ENCODE measurements at places on chromosomes 3 and 15.

GRCh38 chr3:171776411-171776810 lies 33.9 kb downstream of the PLD1 start:
- no peak for DNase-seq

- DNase-seq: no peak
Measured at GRCh38 chr3:188326111-188326510, 172.2 kb downstream of the LPP start.

DNA sequence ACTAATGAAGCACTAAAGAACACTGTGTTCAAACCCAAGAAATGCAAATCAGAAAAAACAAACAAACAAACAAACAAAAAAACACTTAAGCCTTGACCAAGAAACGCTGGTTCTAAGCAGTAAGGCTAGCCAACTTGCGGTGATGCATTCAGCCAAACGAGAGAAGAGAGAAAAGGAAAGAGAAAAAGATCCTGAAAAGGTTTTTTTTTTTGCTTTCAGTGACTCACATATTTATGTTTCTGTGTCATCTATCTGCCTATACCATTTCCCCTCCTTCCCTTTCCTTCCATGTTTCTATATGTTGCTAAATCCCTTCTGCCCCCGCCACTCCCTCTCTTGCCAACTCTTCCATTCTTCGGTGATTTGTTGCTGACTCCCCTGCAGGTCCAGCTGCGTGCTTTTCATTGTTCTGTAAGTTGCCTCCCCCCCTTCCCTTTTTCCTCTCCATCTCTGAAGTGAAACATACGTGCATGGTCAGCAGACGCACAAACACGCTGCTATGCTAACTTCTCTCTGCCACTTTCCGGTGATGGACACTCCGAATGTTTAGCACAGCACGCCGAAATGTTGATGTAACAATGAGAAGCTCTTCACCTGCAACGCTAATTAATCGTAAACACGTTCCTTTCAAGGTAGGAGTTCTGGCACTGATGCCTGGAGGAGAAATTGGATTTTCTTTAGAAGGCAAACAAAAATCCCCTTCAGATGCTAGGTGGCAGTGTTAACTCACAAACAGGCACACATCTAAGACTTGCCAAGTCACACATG lies 154.4 kb downstream of the TUSC7 start:
- DNase-seq: no peak

- peak; percentile 21 for DNase-seq
Measured at GRCh38 chr15:25437777-25438600, 835 bp downstream of the UBE3A start.

DNA sequence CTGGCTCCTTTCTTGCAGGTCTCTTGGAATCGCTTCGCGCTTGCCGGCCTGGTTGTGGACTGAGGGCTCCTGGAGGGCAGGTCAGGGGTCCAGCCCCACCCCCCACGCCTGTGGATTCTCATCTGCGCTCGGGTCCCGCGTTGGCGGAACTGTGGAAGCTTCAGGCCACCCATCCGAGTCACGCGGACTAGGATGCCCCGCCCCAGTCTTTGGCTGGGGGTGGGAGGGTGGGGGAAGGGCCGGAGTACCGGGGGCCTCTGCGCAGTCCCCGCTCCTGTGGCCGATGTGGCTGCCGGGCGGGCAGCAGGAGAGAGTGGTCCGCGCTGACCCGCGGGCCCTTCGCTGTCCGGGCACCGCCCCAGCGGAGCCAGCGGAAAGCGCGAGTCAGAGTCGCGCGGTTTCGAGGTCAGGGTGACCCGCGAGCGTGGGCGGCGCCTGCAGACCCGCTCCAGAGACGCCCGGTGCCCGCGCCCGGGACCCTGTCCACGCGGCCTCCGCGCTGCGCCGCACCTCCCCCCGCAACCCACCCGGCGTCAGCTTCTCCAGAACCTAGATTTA lies 114.2 kb downstream of the KLF13 start:
- DNase-seq: no peak

GRCh38 chr3:89405176-89405575 lies 297.8 kb downstream of the EPHA3 start:
- no peak for DNase-seq

DNA sequence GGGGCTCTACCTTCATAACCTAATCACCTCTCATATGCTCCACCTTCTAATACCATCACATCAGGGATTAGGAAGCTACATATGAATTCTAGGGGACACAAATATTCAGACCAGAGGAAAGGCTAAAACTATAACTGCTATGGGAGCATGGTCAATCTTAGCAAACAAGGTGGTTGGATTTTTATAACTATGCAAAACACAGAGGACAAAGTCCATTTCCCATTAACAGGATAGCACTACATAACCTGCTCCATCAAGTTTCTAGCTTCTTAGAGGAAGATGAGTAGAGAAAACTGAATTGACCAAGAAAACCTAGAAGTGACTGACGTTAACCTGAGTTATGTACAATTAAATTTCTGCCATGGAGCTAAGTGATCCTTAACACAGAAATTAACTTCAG lies 398.6 kb downstream of the TBL1XR1 start:
- DNase-seq: no peak

GRCh38 chr3:4823986-4824925 lies 155.0 kb upstream of the BHLHE40 start:
- DNase-seq: no peak

DNA sequence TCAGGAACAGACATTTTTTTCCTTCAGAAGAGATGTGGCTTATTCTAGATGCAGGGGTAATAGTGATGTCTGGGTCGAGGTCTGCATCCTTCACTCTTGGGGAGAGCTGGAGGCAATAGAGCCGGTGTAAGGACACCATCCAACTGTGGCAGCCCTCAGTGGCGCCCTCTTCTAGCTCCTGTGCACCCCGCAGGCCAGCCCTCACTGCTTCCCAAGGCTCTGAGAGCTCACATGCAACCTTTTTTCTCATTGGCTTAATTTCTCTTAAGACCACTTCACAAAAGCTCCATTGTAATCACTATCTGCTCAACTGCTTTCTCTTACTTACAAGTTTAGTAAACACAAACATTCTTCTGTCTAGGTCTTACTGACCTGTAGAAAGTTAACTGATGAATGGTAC lies 3.9 kb upstream of the VPS8 start:
- no peak for DNase-seq

DNA sequence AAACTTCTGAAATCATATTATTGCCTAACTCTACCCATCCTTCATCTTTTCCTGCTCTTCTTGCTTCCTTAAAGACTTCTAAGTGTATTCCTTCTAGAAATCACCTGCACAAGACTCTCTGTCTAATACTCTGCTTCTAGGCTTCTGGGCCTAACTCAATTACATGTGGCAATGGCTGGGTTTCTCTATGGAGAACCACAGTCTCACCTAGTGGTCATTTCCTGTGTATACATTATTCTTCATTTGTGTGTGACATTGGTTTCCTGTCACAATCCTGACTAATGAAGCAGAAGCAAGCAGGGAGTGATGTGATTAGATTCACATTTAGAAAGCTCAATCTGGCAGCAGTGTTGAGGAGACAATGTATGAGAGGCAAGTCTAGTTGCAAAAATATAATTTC lies 16.9 kb upstream of the CLDN1 start:
- DNase-seq: no peak

DNA sequence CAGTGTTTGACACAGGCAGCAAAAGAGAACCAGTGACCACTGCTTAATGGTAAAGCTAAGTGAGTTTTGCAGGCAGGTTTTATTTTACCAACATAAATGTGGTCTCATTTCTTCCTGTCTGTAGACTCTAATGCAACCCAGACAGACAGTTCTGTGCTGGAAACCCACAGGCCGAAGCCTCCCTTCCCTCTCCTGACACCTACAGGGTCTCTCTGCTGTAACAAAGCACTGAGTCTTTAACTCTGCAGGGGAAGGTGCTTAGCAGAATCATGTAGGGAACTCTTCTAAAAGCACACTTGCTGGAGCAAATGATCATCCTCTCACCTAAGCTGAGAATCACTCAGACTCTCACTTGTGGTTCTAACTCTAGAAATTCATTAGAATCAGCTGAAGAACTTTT lies 200.3 kb downstream of the KBTBD8 start:
- DNase-seq: no peak

- no peak for DNase-seq
Measured at GRCh38 chr3:15723624-15723884, 74.2 kb downstream of the ANKRD28 start.

GRCh38 chr15:96285305-96285704 lies 45.2 kb upstream of the NR2F2 start:
- no peak for DNase-seq

GRCh38 chr15:100158356-100158755 lies 183.4 kb downstream of the ADAMTS17 start:
- no peak for DNase-seq

DNA sequence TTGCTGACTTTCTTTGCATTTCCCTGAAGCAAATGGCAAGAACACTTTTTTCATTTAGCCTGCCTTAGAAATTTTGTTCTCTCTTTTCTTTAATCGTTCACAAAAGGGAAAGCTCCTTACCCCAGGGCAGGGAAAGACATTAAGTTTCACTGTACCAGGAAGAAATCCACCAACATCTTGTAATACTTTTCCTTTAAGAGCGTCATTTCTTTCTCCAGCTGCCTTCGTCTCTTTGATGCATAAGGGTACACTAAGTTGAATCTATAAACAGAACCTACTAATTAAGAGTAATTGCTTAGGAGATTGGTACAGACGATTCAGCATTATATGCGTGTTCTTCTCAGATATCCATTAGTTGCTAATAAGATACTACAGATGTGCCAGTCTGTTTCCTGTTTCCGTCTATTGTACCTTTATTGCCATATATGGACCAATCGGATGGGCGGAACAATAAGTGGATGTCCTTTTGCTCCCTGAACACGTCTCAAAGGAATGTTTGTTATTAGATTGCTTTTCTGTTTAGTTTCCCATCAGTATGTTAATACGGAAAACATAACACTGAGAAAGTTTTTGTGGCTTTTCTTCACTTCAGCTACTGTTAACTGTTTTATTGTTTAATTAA lies 276.7 kb upstream of the RARB start:
- no peak for DNase-seq

GRCh38 chr3:76365275-76365674 lies 579.9 kb upstream of the ZNF717 start:
- DNase-seq: no peak

DNA sequence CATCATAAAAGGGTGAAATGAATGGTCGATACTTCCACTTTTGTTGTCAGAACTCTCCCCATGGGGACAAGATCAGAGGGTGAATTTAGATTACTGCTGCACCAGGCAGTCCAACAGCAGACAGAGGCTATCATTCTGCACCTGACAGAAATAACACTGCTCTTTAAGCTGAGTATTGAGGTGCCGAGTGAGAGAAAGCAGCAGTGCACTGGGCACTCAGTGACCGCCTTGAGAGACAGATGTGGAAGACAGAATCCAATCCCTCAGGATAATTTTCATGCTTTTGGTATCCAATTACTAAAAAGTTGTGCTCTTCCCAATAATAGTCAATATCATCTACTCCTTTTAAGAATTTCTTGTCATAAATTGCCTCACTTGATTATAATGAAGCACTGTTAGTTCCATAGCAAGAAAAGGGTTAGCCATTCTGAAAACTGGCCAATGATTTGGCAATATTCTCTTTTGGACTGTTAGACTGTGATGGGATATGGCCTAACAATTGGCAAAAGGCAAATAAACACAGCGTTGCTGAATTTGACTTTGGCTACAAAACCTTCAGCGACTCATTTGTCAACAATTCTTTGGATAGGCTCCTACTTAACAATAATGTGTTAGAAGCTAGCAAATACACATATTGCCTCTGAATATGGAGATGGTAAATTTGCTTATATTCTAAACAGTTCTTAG lies 5.5 kb downstream of the FGF7 start:
- no peak for DNase-seq

GRCh38 chr3:165837058-165837525 lies at the start of gene BCHE:
TSS of gene BCHE (minus strand) at chr3:165837423. CDS start at chr3:165831033, 6,390 bp downstream.
- no peak for DNase-seq

DNA sequence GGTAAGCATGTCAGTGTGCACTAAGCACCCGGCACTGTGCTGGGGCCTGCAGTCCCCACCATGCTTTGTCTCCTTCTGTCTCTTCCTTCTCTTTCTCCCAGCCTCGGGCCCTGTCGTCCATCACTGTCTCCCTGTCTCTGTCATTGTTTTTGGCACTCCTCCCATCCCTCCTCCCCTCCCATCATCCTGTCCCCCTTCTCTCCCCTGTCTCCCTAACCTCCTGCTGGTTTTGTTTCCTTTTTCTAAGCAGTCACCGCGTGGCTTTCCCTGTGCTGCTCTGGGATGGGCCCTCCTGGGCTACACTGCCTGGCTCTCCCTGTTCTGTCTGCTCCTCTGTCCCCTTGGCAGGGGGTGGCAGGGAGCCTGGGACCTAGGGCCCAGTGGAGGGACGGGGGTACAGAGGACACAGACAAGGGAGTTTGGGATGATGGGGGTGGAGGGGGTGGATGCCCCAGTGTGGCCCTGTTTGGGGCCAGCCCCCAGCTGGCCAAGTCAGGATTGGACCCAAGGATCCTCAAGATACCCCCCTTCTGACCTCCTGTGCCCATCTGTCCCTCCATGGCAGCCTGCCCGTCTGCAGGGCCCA lies 5.7 kb downstream of the CHST13 start:
- no peak for DNase-seq

DNA sequence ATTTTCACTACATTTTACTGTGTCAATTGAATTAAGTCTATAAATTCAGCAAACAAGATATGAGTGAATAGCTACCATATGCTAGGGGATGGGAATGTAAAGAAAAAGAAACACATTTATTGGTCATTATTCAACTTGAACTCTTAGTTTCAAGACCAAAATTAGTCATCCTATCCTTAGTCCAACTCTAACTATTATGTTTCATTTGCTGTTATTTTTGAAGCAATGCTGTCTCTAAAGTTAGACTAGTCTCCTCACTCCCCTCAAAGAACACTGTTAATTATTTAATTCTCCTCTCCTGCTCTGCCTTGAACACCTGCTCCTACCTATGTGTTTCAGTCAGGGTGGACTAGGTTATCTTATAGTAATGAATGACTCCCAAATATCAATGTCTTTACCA lies 920.9 kb downstream of the TUSC7 start:
- DNase-seq: no peak

DNA sequence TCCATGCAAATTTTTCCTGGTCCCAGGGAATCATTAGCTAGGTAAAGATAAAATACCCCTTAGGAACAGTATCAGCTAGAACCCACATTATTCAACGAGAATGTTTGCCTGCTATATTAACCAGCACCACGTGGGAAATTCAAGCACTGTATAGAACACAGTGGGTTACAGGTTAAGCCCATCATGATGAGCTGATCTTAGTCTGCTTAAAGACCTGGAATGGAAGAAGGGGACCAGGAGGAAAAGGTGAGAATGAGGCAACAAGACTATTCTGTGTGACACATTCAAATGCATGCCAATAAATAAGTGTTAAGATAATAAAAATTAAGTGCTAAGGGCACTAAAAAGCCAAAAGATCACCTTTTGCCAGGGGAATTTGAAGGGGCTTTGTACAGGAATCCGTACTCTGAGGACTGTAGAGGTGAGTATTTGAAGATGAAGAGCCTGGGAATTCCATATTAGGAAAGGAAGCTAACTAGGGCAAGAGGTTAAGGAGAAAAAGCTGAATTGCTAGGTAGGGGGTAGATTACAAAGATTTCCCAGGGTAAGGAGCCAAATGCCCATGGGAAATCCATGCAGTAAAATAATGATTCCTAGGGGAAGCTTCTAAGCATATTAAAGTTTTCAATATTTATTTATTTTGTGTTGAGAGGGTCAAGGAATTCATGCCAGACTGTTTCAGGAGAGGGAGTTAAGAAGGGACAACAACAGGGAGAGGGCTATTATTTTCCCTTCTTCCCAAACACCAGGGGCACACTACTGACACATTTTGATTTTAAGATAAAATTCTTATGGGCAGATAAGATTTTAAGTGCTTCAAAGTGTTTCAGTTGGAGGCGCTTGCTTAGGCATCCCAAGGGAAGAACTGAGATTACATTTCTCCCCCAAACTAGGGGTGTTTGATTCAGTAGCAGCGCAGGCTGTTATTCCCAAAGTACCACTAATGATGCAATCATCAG lies 2.3 kb upstream of the MED12L start:
- no peak for DNase-seq

GRCh38 chr3:106261915-106262683 lies 393.3 kb upstream of the CBLB start:
- no peak for DNase-seq
